ENCODE measurements at places on chromosomes 6 and 20.

DNA sequence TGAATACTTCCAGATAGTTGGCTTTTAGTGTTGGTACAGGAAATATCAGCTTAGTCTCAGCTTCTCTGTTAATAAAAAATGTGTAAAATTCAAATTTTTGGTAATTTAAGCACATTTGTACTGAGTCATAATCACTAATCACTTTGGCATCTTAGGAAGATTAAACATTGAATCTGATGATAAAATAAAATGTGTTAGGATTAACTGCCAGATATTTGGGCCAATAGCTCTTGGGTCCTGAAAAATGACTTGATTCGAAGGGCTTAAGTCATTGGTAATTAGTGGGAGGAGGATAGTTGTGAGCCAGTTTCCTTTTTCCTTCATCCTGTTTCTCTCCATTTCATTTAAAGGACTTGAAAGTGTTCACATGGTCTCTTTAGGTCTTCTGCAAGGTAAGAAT is 426.1 kb downstream of the RFPL4B start:
- DNase-seq: no peak

GRCh38 chr6:52284131-52284459 is 447 bp downstream of the MCM3 start:
- no peak for DNase-seq

GRCh38 chr20:43691928-43692524 is 25.1 kb downstream of the MYBL2 start:
- DNase-seq: peak; percentile 64

DNA sequence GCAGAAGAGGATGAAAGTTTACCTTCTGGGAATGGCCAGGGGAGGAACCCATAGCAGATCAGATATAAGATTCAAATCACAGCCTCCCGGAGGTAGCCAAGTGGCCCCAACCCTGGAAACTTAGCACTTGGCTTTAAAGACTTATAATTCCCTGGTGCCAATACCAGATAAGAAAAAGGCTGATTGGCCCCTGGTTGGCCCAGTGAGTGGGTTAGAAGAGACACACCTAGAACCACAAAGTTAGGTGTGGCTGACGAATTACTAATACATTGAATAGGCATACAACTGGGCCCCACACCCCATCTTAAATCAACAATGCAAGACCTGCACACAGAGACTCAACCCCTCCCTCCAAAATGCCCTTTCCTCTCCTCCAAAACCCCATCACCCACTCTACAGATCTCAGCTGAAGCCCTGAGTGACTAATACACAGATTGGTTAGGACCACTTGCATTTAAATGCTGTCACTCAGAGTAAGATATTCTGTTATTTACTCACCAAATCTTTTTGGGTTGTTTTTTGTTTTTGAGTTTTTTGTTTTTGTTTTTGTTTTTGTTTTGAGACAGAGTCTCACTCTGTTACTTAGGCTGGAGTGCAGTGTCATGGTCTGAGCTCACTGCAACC is 315.4 kb upstream of the JARID2 start:
- DNase-seq: no peak

DNA sequence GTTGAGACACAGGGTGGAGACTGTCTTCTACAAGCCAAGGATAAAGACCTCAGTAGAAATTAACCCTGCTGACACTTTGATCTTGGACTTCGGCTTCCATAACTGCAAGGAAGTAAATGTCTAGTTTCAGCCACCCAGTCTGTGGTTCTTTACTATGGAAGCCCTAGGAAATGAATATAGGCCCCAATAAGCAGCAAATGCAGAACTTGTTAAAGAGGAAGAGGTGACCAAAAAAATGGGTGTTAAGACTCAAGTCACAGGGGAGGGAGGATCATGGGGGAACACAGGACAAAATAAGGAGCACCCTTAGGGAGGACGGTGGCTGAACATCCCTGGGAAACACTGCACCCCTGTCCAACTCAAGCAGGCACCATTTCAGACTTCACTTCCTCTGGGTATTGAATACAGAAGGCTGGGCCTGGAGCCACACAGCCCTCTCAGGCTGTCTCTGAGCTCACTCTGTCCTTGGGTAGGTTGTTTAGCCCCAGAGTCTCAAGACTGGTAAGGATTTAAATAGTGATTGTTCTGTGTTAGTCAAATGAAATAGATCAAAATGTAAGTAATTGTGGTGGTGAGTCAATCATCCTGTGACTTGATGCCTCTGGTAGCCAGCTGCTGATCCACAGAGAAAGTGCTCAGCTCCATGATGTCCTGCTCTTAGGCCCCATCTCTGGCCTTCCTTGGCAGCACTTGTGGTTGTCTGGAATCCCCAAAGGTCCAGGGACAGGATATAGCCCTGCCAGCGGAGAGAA is 30.5 kb upstream of the SIRPD start:
- DNase-seq: no peak

GRCh38 chr6:44333273-44333919 is 9.1 kb upstream of the SPATS1 start:
- DNase-seq: no peak

DNA sequence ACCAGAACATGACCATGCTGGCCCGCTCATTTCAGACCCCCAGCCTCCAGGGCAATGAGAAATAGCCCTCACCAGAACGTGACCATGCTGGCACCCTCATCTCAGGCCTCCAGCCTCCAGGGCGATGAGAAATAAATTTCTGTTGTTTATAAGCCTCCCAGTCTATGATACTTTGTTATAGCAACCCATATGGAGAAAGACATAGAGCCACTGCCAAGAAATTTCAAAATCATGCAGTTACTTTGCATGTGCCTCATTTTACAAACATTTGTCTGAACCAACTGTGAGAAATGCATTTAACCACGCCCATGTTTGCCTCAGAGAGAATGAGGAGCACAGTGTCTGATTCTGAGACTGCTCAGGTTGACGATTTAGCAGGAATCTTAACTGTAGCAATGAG is 15.5 kb downstream of the CYP39A1 start:
- DNase-seq: no peak

GRCh38 chr6:34970488-34970887 is 81.4 kb downstream of the ANKS1A start:
- DNase-seq: no peak

DNA sequence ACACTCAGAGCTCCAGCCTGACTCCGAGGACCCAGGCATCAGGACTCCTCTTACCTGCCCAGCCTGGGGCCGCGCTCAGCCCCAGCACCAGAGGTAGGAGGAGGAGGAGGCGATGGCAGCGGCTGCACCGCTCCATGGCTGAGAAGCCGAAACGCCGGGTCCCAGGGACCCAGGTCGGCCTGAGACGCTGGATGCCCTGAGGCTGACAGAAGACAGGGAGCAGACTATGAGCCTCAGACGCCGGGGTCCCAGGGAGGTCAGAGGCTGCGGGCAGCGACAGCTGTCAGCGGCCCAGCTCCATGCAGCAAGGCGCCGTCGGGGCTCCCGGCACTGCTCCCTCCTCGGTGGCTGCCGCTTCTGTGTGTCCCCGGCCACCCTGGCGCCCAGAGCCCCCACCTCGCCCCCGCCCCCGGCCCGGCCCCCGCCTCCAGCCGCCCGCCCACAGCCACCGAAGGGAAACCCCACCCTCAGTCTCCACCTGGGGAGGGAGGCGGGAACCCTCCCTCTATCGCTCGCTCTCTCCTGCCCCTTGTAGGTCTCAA is at the start of gene COL11A2:
Gene COL11A2 (minus strand): TSS at position 363 of the 542 bp plus-strand sequence. CDS start 227 bp downstream, at position 136.
- peak; percentile 30 for DNase-seq

GRCh38 chr6:7145885-7146828 is 38.4 kb downstream of the RREB1 start:
- no peak for DNase-seq

GRCh38 chr6:54135665-54136369 is 24.6 kb downstream of the MLIP start:
- no peak for DNase-seq
